ENCODE measurements at places on chromosomes 5 and 9. TPM values are rescaled to one million over a fixed set of nuclear protein-coding genes. Genes with fewer than 3 reads are reported as not detected.

GRCh38 chr9:98315067-98315453 lies 59.6 kb upstream of the TBC1D2 start:
- no peak for DNase-seq

PAPPA gene
- polyA plus RNA-seq = 0.59 TPM

DNA sequence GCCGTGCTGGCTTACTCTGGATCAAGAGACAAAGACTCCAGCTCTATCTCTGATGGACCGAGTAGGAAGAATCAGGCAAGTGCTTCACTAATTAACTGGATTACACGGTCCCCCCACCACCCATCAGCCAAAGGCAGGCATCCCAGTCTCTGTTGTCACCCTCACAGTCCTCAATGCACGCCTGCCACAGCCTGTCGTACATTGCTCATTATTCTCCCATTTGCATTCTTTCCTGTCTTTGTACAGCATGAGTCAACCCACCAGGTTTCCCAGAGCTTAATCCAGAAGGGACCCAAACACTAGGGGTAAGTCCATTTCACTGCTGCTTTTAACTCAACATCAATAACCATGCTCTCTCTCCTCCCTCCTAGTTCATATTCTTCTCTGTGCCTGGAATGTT lies 44.4 kb downstream of the PCA3 start:
- no peak for DNase-seq

DNA sequence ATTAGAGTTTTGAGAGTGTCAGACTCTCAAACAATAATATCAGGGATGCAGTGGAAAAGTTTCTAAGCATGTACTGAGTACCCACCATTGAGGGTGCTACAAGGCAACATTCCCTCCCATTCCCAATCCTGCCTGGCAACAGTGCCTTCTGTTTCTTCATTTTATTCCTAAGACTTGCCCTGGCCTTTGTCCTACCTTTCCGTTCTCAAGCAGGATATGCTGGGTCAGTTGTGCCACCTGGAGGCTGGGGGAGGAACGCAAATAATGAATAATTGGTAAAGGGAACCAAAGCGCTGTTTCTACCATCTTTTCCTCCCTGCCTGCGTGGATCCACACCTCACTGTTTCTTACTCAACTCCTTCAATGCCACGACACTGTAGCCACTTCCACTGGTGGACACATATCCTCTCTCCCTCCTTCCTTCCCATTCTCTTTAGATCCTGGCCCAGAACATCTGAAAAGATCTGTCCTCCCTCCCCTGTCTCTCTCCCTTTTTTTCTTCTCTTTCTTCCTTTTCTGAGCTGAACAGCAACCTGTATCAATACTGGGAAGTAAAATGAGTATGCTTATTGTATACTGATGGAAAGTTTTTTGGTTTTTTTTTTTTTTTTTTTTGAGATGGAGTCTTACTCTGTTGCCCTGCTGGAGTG lies 149.5 kb downstream of the C9orf152 start:
- DNase-seq = peak; percentile 59

DNA sequence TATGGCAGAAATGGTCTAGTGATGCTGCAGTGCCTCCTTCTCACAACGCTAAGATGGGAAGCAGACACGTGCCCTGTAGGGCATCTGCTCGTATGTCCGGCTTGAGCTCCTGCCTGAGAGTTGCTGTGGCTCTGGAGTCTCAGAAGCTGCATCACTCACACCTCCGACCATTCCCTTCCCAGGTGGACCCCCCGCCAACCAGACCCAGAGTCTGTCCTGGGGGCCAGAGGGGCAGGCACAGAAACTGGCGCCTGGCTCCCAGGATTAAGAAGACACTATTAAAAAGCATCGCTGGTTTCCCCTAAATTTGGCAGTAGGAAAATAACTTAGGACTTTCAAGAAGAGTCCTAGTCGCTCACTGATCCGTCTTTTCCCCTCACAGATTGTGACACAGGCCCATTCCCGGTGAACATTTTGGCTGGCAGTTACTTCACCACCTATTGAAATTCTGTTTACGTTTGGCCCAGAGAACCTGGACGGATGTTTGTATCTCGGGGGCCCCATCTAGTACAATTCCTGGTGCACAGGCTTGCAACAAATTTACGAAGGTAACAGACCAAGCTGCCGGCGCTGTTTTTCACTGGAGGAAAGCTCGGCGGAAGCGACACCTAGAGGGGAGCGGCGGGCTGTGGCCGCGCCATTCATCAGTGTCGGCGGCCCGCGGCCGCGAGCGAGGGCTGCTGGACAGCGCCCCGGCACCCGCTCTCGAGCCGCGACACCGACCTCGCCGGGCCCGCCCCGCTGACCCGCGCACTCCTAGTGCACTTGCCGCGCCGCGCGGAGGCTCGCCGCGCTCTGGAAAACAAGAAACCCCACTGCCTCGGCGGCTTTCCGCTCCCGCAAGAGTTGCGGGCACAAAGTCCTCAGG lies 1.6 kb downstream of the FSTL4 start:
- DNase-seq = peak; percentile 84
